NCI-H187 treated with DMSO at 0.1 percent for 48 hours (cell line): ENCODE measurements at places on chromosomes 7 and 10.

GRCh38 chr10:30383356-30383755, 34.3 kb upstream of the MTPAP start:
- DNase-seq: no peak

DNA sequence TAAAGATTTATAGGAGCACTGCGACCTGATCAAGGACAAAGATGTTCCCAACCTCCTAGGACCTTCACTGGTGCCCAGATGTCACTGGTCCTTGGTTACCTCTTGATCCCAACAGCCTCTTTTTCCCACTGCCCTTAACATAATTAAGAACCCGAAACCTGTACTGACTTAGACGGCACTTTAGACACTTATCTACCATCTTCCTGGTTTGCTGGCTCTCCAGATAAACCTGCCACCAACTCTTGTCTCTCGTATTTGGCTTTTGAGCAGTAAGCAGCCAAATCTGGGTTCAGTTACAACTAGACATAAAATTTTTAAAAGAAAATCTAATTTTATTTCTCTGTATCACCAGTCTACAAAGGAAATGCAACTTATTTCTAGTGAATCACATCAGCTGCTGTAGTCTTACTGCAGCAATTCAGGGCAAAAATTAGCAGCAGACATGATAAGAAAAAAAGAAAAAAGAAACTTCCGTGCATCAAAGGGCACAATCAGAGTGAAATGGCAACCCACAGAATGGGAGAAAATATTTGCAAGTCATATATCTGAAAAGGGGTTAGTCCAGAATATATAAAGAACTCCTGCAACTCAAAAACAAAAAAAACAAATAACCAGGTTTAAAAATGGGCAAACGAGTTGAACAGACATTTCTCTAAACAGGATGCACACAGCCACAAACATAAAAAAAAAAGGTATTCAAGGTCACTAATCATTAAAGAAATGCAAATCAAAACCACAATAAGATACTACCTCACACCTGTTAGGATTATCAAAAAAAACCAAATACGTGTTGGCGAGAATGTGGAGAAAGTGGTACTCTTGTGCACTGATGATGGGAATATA, 9.4 kb downstream of the ASB13 start:
- DNase-seq: no peak

GRCh38 chr10:123294109-123294508, 139.9 kb downstream of the BUB3 start:
- DNase-seq: no peak

DNA sequence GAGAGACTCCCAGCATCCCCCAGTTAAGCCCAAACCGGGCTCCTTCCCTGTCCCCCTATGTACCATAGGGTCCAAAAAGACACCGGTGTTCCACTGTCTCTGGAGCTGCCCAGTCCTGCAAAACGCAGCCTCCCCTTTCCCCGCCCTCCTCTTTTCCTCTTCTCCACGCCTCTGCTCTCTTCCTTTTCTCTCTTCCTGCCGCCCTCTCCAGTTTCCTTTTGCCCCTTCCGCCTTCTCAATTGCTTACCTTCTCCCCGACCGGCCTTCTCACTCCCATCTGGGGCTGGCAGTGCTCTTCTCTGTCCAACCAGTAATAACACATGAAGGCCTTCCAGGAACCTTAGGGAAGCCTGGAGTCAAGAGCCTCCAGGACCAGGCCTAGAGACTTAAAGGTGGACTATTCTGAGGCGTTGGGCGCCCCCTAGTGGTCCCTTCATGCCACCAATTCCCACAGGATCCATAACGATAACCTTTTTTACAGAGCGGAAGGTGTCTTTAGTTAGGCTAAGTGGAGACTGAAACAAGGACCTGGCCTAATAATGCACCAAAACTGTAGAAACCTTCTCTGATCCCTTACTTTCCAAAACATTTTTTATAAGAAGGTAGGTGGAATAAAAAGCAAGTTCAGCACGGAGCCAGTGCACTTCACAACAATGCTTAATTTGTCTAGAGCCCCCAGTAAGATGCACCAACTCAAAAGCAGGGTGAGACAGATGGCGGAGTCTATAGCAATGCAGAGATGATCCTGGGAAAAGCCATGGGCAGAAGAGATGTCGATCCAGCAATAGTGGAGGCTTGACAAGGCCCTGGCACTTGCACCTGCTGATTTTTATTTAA, 27.2 kb upstream of the MSRB2 start:
- no peak for DNase-seq

DNA sequence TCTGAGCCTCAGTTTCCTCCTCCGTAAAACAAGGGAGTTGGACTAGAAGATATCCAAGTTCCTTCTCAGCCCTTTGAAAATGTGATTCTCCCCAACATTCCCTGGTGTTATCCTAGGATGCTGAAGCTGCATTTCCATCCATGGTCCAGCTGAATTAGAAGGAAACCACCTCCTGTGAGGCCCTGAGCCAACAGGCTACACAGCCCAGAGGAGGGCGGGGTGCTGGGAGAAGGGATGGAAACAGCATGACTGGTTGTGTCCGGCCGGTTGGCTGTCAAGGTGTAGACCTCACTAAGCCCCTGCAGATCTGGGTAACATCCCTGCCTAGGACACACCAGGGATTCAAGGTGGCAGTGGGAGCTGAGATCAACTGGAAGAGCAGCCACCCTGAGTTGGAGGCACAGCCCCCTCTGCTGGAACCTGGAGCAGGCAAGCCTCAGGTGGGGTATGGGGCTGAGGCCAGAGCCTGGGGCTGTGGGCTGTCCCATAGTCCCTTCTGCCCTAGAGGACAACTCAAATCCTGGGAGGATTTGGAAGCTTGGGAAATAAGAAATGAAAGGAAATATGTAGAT, 72.0 kb downstream of the PAX2 start:
- DNase-seq: no peak

DNA sequence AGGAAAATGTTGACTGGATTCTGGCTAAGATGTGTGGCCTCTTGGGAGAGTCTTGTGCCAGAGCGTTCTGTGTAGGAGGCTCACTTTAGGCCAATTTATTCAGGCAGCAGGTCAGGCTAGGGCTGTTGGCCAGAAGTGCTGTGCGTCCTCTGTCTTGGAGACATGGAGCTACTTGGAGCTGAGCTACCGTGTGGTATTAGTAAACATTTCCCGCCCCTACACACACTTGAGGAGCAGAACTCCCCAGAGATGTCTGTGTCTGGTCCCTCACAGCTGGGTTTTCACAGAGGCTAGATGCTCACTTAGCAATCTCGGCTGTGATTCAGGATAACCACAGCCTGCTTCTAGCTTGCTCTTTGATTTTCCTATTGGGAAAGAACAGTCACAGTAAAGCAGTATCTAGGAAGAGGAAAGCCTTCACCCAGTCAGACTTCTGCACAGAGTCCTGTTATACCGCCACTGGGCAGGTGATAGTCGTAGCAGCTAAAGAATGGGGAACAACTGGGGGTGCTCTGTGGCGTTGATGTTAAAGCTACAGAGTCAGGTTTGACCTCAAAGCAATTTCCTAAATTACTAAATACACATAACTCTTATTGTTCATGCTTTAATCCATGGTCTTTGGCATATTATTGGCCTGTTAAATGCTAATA, 86.7 kb downstream of the MDFIC start:
- DNase-seq: no peak

DNA sequence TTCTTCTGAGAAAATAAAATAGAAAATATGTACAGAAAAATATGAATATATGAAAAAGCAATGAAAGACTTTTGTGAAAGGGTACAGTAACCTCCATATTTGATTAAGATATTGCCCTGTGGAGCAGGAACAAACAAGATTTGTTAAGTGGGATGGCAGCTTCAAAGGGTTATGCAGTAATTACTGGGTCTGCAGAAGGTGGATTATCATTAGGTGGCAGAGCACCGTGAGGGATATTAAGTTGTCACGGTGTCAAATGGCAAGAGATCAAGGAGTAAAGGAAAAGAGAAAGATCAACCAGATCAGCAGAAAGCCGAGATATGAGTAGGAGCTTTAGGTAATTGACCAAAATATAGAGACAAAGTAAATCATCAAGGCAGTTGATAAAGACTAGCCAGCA, 44.1 kb downstream of the DGKB start:
- no peak for DNase-seq

DNA sequence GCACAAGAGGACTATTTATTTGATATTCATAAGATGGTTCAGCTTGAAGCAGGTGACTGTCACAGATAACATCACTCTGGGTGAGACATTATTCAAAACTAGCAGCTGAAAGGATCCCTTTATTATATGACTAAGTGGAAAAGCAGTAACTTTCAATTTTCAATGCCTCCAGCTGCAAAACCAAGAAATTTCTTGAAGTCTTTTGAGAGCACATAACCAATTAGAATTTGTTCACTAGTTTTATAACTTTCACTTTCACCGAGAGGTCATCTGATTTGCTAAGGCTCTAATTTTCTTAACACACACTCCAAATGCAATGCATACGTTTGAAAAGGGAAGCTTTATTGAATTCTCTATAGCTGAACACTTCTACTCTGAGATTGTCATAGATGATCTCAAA, 88.6 kb upstream of the KLF14 start:
- DNase-seq: no peak

DNA sequence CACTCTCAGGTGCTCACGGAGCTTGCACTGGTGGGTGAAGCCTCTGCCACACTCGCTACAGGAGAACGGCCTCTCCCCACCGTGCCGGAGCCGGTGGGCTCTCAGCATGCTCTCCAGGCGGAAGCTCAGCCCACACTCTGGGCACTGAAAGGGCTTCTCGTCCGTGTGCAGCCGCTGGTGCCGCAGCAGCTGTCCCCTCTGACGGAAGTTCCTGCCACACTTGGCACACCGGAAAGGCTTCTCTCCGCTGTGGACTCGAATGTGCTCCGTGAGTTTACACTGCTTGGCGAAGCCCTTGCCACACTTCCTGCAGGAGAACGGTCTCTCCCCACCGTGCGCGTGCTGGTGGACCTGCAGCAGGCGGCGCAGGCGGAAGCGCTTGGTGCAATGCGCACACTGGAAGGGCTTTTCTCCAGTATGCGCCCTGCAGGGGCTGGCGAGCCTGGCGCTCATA, 19.3 kb downstream of the ZNF786 start:
- DNase-seq: no peak

DNA sequence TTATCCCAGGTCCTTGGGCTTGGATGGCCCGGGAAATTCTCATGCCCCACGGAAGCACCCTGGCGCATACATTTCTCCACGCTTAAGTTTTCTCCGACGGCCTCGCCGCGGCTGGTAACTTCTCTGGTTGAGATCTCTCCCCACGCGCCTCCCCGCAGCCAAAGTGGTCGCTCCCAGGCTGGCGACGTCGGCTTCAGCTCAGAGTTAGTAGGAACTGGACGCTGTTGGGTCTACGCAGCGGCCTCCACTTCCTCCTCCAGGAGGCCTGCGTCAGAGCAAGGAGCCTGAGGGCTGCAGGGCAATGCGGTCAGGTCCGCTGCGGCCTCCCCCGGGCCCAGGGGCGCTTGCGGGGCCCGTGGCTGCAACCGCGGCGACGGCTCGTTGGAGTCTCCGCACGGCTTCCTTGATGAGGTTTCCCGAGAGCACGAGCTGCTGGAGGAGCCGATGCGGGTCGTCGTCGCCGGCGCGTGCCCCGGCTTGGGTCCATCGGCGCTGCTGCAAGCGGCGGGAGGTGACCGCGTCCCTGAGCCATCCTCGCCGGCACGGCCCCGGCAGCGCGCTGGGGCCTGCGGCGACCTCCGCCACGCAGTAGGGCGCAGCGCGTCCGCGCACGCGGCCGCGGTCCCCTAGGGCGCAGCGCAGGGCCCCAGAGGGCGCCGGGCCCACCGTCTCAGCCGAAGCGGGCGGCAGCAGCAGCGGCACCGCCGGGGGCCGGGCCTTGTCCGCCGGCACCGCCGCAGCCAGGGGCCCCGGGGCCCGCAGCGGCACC, 744 bp downstream of the FRAT2 start:
- no peak for DNase-seq

GRCh38 chr10:86169506-86170254, 196.9 kb downstream of the GRID1 start:
- DNase-seq: no peak

DNA sequence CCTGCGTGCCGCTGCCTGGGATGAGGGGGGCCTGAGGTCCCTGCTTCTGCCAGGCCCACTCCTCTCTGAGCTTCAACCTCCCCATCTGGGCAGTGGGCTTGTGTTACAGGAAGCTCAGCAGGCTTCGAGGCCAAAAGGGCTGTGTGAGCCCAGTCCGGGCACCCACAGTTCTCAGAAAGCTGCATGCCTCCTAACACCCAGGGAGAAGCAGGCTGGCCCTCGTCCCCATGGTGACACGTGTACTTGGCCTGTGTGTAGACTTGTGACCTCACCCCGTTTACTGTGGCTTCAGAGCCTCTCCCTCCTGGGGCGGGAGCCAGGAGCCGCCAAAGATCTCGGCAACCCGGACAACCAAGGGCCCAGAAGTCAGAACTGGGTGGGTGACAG, 2.2 kb upstream of the GRIFIN start:
- DNase-seq: no peak
